ENCODE measurements at places on chromosomes 7 and 10.

DNA sequence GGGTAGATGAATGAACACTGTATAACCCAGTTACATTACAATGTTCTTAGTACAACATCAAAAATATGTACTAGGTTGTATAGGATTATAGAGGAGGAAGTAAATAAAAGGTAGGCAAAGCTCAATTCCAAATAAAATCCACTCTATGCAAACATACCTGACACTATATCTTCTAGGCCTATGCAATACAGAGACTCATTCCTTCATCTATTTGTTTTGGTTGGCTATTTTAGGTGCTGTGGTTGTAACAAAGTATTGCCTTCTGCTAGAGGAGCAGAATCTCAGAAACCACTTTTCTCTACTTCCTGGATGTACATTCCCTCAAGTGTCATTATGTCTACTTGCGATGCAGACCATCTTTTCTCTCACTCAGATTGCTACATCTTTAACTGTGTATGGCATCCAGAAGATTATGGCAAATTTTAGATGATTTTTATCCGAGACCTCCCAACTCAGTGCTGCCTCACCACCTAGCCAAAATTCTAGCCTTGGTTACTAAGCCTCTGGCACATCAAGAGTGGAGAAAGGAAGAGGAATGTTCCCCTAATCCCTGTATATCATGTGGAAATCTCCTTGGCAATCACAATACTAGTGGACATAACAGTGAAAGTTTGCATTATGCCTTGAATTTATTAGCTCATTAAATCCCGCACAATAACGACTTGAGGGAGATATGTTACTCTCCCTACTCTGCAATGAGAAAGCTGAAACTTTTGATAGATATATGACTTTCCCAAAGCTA, 5.5 kb upstream of the TFPI2 start:
- no peak for DNase-seq

GRCh38 chr7:47578579-47579270, 3.2 kb downstream of the TNS3 start:
- DNase-seq = no peak

GRCh38 chr7:92517631-92518030, 10.7 kb downstream of the PEX1 start:
- no peak for DNase-seq

DNA sequence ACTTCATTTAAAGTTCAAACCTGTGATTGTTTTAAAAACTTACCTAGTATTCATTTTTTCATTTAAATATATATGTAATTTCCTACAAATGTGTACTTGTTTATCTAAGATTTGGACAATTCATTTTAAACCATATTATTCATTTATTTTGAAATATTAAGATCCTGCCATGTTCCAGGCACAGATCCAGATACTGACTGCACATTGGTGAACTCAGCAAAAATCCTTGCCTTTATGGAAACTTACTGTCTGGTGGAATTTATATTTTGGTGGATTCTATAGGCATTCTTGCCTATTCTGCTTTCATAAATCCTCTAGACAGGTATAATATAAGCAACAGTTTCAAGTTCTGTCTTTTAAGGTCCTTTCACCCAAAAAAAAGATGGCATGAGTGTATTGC, 48.3 kb upstream of the RPA3 start:
- DNase-seq = no peak

DNA sequence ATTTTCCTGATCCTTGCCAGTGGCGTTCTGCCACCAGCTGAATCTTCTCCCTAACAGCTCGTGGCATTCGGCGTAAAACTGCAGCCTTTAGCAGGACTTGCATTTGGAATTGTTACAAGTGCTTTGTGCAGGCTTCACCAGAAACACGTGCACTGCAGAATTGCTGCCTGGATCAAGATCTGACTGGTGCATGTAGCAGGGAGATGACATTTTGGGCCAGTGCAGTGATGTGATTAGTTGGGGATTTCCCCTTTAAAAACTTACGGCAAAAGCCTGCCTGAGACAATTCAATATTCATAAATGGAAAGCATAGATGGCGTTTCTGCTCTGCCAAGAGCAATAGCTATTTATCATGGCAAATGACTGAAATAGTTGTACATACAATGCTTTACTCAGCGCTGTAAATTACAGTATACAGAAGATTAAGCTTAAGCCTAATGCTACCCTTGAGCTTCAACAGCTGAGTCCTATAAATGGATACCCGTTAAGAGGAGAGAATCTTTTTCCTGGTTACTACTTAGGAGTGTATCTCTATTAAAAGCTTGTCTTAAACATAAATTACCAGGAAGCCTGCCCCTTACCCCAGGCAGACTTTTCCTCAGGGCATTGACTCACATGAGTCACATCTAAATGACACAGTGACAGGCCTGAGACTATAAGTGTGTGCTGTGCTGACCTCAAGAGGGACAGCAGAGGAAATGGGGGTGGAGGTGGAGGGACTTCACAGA, 106.3 kb downstream of the ATXN7L1 start:
- no peak for DNase-seq
